Hematopoietic multipotent progenitor cell treated with erythropoietin and hydrocortisone succinate and interleukin-3 and kit ligand, for 15 days (in vitro differentiated cells): ENCODE measurements at places on chromosomes 11 and 22.

DNA sequence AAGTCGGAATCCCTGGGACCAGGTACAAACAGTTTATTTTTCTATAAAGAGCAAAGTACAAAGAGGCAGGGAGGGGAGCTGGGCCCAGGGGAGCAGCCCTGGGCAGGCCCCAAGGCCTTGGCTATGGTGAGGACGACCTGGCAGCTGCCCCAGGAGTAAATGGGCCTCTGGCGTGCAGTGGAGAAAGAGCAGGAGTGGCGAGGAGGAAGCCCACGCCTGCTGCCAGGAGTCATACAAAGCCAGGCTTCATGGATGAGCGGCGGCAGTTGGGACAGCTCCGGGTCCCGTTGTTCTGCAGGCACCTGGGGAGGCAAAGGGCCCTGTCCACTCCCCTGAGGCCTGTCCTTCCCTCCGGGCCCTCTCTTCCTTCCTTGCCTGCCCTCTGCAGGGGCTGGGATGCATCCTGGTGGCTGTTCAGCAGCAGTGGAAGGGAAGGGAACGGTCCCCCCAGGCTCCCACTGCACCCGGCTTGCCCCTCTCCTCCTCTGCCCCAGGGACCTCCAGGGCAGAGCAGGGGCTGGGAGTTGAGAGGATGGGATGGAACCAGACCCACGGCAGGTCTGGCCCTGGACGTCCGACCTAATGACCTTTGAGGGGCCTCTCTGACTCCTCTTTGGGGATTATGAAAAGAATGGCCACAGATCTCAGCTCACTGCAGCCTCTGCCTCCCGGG, 11.1 kb downstream of the RAPSN start:
- no peak for DNase-seq

- DNase-seq = no peak
Measured at GRCh38 chr11:70663815-70664214, 265.5 kb downstream of the CTTN start.

GRCh38 chr22:30856741-30857502, 111.7 kb downstream of the MORC2 start:
- DNase-seq = no peak

DNA sequence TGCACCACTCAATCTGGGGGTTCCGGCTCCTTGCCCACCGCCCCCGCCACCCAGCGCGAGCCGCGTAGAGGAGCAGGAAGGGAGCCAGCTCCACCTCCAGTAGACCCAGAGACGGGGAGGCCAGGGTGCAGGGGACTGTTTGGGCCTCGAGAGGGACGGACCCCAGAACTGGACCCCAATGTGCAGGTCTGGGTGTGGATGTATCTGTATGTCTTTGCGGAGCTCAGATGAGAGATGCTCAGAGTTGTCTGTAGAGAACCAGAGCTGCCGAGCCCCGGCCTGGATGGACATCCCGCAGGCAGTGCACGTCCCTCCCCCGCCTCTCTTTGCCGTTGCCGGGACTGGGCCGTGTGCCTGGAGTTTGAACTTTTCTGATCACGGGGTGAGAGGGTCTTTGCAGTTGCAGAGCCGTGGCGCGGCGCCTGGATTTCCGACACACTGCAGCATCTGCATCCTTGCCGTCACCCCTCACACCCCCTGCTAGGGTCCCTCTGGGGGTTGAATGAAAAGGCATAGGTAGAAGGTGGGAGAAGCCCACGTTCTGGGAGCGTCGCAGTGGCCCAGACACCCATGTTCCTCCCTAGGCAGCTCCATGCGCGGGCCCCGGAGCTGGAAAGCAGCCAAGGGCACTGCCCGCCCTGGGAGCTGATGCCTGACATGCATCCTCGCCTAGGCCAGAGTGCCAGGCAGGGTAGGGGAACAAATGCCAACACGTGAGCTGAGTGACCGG, 105.2 kb downstream of the KCNQ1 start:
- no peak for DNase-seq

- no peak for DNase-seq
Measured at GRCh38 chr11:24514219-24514594, 17.4 kb downstream of the LUZP2 start.

- DNase-seq = no peak
Measured at GRCh38 chr11:70703141-70704064, 305.1 kb downstream of the CTTN start.

DNA sequence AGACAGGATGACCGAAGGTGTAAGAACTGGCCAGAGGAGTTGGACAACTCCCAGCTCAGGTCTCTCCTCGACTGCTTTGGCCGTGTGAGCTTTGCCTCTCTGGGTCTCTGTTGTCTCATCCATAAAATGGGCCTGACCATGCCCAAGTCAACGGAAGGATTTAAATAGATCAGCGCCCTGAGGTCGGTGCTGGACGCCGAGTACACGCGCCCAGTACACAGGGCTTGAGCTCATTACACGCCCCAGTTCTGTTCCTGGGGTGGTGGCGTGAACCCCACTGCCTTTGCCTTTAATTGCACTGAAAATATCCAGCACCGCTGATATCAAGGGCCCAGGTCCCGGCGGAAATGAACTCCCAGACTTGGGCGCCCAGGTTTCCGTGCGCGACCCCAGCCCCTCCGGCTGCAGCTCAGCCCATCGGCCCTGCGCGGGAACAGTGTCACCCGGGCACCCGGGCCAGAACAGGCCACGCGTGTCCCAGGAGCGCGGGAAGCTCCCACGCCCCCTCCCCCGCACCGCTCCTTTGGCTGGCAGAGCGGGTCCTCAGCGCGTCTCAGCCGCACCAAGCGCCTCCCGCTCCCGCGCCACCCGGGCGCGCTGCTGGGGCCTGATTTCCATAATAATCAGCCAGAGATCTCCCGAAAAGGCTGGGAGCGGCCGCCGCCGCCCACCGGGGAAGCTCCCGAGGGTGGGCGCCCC, 42.2 kb downstream of the CYTH4 start:
- no peak for DNase-seq

DNA sequence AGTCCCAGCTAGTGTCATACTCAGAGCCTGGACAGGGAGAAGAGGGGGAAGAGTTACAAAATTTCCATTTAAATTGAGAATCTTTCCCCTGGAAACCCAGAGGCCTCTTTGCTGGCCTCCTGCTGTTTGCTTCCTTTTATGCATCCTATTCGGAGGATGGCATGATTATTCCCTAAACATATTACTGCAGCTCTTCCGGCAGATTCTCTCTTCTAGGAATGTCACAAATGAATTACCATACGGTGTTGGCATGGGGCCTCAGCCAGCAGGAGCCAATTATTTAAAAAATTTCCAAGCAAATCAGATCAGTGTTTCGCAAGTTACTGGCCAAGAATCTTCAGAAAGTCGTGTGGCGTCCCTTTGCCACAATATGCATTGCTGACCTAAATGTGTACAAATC, 326.7 kb upstream of the NCAM1 start:
- DNase-seq = no peak

GRCh38 chr11:34449013-34449412, 10.3 kb downstream of the CAT start:
- no peak for DNase-seq

GRCh38 chr22:37176464-37177061, 11.5 kb downstream of the C1QTNF6 start:
- no peak for DNase-seq

- DNase-seq = no peak
Measured at GRCh38 chr11:69374110-69374945, 80.4 kb downstream of the MYEOV start.
